ENCODE measurements at places on chromosomes 7 and 10. TPM values are rescaled to one million over a fixed set of nuclear protein-coding genes. Genes with fewer than 3 reads are reported as not detected.

Gene GIMAP5
- total RNA-seq, result not detected

Gene CUZD1
- total RNA-seq, result not detected

Gene SLC29A4
- 23.8 TPM for total RNA-seq

Gene OPN4
- 0.17 TPM for total RNA-seq

Gene SPDYE2B
- total RNA-seq, result not detected

Gene PIK3AP1
- total RNA-seq, result 0.43 TPM

Gene ANKRD7
- total RNA-seq, result 4.0 TPM

Gene CPVL
- total RNA-seq, result not detected

Gene KEL
- total RNA-seq, result not detected

Gene EVX1
- total RNA-seq, result not detected

Gene ADCY1
- not detected for total RNA-seq

Gene GPER1
- total RNA-seq, result 2.5 TPM

- DNase-seq, result no peak
Measured at GRCh38 chr10:5968681-5969453, 8.5 kb downstream of the IL15RA start.

DNA sequence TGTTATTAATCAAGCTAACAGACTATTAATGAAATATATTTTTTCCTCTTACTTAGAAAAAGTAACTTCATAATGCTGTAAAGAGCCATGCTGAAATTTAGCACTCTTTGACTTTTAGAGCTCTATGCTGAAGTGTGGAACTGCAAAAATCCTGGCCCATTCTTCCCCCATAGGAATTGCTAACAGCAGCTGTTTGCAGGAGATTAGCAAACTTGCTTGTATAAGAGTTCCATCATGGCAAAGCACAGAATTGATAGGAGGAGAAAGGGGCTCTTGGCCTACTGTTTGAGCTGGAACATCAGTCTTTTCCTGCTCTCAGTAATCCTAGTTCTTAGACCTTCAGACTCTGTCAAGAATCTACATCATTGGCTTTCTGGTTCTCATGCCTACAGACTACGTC, 18.3 kb upstream of the GNAT3 start:
- DNase-seq, result no peak

DNA sequence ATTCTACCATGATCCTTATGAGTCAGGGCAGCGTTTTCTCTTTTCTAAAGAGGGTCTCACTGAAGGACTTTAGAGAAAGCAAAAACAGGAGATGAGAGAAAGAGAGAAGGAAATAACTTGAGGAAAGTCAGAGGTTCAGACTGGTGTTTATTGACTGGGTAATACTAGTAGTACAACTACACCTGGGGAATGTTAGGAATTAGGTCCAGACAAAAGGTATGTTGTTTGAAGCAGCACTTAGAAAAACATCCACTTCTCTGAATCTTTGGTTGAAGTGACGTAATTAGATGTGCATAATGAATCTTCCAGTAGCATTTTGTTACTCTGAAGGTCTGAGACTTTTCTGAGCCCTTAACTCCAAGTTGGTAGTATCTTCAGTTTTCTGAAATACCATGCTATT, 380.3 kb upstream of the LRGUK start:
- no peak for DNase-seq

DNA sequence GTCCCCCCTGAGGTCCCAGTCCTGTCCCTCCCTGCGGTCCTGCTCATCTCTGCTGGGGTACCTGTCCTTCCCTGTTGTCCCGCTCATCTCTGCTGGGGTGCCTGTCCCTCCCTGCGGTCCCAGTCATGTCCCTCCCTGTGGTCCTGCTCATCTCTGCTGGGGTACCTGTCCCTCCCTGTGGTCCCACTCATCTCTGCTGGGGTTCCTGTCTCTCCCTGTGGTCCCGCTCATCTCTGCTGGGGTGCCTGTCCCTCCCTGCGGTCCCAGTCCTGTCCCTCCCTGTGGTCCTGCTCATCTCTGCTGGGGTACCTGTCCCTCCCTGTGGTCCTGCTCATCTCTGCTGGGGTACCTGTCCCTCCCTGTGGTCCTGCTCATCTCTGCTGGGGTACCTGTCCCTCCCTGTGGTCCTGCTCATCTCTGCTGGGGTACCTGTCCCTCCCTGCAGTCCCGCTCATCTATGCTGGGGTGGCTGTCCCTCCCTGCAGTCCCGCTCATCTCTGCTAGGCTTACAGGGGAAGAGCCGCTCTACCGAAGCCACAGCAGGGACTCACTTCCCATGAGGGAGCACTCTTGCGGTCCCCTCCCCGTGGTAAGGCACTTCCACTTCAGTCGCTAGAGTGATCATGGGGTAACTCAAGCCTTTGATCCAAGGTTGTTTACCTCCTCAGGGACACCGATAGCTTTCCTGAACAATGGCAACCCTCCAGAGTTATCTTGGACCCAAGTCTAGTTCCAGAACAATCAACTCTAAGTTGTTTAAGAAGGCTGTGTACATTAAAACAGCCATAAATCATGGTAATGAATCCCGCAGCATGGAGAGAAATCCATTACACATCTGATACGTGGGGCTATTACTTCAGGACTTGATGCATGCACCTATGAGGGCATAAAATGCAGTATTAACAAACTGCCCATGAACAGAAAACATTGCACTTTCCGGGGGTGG, 46.8 kb upstream of the MNX1 start:
- DNase-seq, result no peak

- DNase-seq, result no peak
Measured at GRCh38 chr10:44395396-44395795, 10.5 kb upstream of the CXCL12 start.

- DNase-seq, result no peak
Measured at GRCh38 chr10:67140641-67141040, 214.8 kb downstream of the LRRTM3 start.

DNA sequence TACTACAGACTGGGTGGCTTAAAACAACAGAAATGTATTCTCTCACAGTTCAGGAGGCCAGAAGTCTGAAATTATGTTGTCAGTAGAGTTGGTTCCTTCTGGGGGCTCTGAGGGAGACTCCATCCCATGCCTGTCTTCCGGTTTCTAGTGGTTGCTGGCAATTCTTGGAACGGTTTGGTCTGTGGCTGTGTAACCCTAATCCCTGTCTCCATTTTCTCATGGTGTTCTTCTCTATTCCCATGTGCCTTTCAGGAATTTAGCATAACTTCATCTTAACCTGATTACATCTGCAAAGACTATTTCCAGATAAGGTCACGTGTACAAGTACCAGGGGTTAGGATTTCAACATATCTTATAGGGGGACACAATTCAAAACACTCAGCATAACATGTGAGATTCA, 73.2 kb downstream of the FAM241B start:
- DNase-seq, result no peak

GRCh38 chr10:43863859-43864591, 215.3 kb upstream of the ZNF32 start:
- DNase-seq, result peak; percentile 85

GRCh38 chr7:112079673-112080072, 126.5 kb downstream of the DOCK4 start:
- DNase-seq, result no peak

DNA sequence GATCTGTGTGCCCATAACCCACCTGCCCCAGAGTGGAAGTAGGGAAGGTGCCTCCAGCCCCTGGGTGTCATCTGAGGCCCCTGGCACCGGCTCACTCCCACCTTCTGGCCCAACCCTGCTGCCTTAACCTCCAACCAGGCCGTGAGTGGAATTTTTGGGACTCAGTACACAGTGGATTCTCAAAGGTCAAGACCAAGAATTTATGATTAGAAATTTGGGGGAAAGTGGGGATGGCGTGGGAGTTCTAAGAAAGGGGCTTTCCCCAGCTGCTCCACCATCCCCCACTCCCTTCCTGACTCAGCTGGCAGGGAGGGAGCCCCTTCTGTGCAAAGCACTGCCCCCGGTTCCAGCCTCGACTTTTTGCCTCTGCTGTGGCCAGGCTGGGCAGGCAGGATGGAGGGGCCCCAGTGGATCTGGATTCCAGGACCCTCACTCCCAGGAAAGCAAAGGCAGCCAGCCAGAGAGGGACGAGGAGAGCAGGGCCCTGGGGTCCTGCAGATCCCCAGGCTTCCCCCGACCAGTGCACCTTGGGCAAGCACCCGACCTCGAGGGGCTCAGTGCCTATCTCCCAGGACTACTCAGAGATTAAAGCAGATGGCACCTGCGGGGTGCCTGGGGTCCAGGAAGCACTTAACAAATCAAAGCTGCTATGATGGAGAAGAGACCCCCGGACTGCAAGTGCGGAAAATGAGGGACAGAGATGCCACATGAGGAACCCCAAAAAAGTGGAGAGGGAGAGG, 12.8 kb downstream of the SPOCK2 start:
- DNase-seq, result no peak

GRCh38 chr10:31343009-31343408, 24.0 kb downstream of the ZEB1 start:
- no peak for DNase-seq

DNA sequence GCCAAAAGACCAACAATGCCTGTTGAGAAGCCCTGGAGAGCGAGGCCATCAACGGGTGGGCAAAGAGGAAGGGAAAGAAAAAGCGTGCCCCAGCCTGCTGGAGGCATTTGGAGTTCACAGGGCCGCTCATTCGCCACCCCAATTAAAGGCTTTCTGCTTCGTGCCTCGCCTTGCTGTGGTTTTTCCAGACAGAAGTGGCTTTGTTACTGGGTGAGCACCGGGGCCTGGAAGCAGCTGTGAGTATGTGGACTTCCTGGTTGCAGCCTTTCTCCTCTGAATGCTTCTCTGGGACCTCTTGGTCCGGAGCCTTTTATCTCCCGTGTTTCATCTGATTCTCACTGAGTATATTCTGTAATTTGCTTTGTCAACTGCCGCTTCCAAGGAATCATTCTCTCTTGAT, 118.1 kb upstream of the EGR2 start:
- DNase-seq, result no peak
